ENCODE measurements at places on chromosomes 11 and 22.

DNA sequence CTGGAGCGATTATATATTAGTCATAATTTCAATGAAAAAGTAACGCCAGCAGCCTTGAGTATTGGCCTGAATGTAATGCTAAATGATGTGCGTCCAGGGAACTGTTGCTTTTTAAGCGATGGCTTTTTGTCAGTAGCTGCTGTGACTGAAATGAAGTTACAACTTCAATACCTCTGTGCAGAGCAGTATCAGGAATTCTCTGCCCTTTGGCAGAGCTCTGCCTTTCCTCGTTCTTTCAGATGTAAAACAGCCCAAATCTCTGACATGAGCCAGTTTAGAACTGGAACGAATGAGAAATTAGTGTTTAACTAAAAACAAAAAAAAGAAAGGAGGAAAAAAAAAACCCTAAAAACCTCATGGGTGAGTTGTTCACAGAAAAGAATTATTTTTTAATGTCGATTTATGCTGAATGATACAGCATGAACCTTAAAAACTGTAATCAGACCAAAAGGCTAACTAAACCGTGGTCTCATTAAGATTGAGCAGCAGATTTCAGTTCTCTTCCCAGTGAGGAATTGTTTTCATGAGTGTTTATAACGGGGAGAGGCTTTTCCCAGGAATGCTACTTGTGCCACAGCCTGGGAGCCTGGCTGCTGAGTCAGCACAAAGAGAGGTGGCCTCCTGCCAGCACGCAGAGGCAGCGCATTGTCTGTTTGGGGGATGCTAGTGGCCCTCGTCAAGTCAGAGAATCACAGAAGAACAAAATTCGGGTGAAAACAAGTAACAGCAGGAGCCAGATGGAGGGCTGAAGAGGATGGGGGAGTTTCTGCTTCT, 146.2 kb upstream of the RASSF10 start:
- peak; percentile 49 for DNase-seq

GRCh38 chr11:117438371-117439000, 110.8 kb downstream of the CEP164 start:
- no peak for DNase-seq

DNA sequence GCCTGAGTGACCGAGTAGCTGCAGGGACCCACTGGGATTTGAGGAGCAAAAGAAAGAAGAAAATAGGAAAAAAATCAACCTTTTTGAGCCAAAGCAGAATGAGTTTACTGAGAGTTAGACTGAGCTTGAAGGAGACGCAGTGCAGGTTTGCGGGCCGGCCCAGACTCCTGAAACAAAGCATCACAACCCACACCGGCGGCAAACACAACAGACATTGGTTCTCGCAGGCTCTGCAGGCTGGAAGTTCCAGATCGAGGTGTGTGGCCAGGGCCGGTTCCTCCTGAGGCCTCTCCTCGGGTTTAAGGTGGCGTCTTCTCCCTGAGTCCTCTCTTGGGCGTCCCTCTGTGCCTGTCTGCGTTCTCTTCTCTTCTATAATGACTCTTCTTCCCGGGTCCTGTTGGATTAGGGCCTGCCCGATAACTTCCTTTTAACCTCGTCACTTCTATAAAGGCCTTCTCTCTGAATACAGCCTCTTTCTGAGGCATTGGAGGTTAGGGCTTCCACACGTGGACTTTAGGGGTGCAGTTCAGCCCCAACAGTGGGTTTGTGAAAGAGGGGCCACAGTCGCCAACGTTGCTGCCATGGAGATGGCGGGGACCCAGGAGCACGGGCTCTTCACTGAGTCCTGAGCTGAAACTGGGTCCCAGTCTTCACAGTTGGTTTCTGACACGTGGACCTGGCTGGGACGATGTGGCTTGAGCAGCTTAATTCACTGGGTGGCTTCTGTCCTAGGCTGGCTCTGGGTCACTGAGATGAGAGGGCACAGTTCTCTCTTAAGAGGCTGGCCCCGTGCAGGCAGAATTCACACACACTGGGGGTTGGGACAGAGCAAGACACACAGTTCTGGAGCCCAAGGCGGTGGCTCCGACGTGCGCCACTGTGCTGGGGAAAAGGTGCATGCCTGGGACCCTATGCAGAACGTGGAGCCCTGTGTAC, 1047.7 kb downstream of the BRD1 start:
- DNase-seq = no peak

DNA sequence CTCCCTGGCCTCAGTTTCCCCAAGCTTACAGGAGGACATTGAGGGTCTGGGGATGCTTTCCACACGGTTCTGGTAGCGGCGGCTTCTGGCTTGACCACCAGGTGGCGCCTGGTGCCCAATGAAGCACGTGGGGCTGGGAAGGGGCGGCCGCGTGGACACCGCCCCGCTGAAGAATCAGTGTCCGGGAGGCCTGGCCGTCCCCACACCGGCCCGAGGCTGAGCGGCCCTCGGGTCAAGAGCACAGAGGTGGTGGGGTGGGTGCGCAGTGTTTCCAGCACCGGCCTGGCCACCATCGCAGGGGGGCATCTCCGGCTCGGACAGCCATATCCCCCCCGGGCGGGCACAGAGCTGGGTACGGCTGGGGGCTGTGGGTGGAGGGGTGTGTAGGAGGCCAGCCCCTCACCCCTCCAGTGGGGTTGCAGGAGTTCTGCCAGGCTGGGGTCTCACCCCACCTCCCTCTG, 27.8 kb upstream of the PPARA start:
- DNase-seq = no peak

DNA sequence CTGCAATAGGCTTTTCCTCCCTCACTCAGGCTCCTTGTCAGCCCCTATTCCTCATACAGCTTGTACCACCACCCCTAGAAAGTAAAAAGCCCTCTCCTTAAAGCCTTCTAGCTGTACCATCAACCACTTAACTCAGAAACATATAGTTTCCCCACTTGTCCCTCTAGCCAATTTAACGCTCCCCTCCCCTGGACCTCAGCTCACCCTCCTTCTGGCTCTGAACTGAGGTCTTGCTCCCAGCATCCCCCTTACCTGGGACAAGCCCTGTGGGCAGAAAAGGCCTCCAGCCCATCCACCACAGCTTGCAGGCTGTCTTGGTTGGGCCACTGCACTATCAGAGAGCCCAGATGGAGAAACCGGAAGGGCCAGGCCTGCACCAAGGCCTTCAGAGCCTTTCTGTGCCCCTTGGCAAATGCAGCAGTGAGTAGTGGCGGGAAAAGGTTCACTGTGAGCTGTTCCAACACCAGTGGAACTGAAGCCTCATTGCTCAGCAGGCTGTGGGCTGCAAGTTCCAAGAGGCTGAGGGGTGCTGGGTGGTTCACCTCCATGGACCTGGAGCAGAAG, 12.4 kb upstream of the TOP3B start:
- no peak for DNase-seq

GRCh38 chr11:33861941-33862589, 29.8 kb downstream of the LMO2 start:
- no peak for DNase-seq

GRCh38 chr11:82703796-82704195, 29.9 kb downstream of the FAM181B start:
- no peak for DNase-seq

All from AG04449 (cell line).